Astrocyte of the cerebellum (primary cell): ENCODE measurements at places on chromosomes 7 and 10.

DNA sequence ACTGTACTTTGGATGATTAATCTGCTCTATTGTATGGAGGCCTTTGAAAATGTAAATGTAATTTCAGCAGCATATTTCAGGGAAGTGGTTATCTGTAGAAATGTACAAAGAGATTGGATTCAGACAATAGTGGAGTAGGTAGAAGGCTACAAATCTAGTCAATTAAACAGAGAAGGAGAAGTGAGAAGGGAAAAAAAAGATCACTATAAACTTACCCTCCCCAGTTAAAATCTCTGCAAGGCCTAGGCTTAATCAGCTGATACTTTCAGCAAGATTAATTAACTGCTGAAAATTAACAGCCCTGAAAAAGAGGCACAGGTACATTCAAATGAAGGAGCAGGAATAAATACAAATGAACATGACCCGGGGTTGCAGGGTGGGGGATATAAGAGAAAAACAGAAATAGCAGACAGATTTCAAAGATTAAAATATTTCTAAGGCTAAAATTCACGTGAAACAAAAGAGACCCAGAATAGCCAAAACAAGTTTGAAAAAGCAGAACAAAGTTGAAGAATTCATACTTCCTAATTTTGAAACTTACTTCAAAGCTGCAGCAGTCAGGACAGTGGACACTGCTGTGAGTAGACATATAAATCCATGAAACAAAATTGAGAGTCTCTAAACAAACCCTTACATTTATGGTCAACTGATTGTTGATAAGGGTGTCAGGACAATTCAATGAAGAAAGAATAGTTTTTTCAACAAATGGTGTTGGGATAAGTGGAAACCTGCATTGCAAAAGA, 96.0 kb downstream of the NRCAM start:
- no peak for DNase-seq

DNA sequence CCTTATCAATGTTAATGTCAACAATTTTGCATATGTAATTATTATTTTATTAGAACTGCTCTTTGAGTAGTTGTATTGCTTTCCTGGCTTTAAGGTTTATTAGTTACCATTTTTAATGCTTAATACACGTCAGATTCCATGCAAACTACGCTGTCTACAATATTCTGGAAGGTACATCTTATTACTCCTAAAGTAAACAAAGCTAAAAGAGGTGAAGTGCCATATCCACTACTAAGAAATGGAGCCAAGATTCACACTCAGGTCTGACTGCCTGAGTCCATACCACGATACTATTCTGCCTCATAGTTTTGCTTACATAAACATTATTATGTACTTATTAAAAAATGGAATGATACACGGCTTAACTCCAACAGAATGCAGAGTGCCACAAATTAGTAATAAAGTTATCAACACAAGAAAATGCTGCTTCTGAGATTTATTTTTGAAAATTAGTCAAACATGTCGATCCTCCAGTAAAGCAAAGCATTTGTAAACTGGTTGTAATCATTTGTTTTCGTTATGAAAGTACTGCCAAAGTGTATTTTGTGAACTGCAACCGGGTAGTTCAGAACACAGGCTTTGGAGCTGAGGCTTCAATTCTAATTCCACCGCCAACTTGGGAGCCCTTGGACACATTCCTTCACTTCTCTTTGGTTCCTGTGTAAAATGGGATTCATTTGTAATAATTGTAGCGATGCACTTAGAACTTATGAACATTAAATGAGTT, 1.1 kb upstream of the DMTF1 start:
- no peak for DNase-seq

- no peak for DNase-seq
Observed at GRCh38 chr7:85509476-85509875, 322.6 kb upstream of the SEMA3D start.

DNA sequence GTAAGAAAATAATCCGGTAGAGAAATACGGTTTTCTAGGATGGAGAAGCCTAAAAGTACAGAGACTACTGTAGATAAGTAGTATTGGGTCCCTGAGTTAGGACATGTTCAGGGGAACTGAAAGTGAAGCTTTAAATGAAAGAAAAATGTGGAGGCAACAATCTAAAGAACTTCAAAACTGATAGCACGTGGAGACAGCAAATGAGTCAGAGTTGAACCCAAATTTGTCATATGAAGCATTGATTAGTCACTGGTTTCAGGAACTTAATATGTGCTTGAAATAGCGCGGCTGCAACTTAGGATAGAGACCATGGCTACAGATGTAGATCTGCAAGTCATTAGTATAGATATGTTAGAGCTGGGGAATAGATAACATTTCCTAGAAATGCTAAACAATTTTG, 1138.6 kb upstream of the SORCS1 start:
- no peak for DNase-seq

- DNase-seq, result no peak
Observed at GRCh38 chr10:69479240-69480067, 28.2 kb downstream of the TSPAN15 start.

- no peak for DNase-seq
Observed at GRCh38 chr10:70535001-70535400, 56.4 kb downstream of the PALD1 start.

DNA sequence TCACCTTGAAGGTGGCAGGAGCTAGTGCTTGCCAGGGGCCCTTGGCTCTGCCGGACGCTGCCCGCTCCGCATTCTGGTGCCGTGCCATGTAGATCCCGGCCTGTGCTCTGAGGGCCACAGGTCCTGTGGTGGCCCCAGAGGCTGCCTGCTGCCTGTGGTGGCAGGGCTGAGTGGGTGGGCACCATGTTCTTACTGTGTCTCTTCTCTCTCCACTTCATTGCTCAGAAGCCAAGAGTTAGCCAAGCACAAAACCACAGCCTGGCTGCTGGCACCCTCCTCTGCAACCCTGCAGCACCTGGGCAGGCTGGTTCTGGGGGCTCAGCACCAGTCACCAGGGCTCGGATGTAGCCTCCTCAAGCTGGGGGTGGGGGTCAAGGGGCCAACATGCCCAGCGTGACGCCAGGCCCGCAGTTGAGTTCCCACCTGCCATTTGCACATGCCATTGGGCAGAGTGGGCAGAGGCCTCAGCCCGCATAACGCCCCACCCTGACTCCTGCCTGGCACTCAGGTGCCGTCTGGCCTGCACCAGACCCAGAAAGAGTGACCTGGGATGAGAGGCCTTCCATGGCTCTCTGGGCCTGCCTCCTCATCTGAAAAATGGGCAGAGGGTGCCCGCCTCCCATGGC, 16.3 kb downstream of the ZMIZ1 start:
- DNase-seq, result no peak

DNA sequence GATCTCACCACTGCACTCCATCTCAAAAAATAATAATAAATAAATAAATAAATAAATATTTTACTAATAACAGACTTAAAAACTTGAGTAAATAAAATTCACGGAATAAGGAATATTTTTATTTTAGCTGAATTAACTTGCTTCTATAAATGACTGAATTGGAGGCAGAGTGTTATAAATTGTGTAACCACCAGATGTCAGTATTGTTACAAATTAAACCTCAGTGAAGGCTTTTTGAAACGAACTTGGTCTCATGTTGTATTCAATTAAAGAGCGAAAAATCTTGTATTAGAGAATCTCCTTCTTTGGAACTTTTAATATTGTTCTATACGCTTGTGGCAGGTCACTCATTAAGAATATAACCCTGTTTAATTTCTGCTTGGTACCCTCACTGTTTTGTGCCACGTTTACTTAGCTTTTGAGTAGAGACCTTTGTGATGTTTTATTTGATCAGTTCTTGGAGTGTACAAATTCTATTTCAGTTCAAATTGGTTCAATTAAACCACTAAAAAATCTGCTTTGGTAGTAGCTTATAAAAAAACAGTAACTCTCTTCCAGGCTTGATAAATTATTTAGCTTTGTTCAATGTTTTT, 45.6 kb upstream of the SCIN start:
- peak; percentile 61 for DNase-seq

GRCh38 chr10:19944911-19945663, 128.9 kb downstream of the PLXDC2 start:
- no peak for DNase-seq

GRCh38 chr7:55591282-55591931, 19.1 kb upstream of the VOPP1 start:
- no peak for DNase-seq

DNA sequence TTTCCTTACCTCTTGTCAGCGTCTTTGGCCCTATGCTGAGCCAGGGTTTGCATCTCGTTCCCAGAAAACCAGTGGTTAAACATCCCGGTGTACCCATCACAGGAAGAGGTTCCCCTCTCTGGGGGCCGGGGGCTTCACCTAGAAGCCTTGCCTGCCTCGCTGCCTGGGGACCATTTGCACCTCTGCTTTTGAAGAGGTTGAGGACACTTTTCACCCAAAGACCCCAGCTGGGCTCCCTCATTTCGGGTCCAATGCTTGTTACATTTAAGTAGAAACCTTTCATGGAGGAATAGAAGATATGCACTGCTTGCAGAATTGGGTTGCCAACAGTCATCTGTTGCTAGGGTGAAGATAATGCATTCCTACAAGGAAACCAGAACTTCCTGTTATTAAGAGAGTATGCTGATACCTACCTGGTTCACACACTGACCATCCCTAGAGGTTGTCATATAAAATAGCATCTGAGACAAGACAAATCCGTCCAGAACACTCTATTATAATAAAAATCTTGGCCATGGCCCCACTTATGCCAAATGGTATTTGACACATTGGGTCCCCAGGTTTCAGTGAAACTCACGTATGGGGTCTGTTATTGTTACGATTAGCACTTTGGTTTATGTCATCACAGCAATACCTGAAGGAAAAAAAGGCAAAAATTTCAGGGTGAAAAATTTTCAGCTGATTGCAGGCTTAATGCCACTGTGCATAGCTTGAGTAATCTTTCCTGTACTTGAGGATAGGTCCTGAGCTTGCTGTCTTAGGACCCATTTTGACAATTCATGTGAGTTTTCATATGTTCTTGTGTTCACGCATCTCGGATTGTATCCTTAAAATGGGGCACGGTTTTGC, 917 bp downstream of the ZNF365 start:
- DNase-seq, result peak; percentile 12

GRCh38 chr10:127402596-127403409, 146.3 kb upstream of the NPS start:
- DNase-seq, result no peak

DNA sequence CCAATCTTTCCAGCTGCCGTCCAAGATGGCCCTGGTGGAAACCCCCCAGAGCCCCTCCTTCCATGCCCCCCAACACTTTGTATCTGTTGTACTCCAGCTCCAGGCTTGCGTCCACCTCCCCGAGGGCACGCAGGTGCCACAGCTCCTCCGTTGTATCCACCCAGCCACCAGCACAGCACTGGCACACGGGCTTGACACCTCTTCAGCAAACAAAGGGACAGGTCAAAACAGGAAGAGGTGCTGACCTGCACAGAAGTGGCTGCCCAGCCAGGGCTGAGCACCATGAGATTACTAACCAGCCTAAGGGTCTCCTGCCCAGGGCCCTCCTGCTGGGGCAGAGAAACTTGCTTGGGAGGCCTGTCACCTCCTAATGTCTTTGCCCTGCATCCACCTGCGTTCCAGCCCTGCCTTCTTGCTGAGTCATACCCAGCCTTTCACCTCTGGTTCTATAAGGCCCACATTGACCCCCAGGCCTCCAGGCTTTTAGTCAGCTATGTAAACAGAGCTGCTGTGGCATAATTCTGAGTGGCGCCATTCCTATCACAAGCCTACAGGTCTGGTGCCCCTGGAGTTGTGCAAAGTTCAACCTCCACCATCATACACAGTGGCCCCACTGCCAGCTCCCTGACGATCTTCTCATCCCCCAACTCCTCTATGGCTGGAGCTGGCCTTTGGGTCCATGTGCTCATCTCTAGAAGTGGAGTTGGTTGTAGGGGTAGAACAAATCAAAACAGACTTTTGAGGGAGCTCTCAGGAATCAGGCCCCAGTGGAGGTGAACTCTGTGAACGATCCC, 20.9 kb downstream of the SLC29A3 start:
- no peak for DNase-seq

DNA sequence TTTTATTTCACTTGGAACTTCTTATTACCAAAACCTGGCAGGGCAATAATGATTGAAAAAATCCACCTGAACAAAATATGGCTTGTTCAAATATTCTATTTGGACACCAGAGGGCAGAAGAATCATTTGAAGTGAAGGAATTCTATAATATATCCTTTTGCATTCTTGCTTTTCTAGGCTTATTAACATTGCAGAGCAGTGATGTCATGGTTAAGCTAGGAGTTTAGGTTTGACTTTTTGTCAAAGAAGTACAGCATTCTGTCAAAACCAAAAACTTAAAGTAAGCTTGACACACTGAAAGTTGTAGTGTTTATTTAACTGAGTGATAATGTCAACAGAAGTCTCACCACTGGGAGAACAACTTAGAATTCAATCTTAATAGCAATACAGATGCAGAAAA, 156.0 kb downstream of the SEMA3D start:
- peak; percentile 51 for DNase-seq

DNA sequence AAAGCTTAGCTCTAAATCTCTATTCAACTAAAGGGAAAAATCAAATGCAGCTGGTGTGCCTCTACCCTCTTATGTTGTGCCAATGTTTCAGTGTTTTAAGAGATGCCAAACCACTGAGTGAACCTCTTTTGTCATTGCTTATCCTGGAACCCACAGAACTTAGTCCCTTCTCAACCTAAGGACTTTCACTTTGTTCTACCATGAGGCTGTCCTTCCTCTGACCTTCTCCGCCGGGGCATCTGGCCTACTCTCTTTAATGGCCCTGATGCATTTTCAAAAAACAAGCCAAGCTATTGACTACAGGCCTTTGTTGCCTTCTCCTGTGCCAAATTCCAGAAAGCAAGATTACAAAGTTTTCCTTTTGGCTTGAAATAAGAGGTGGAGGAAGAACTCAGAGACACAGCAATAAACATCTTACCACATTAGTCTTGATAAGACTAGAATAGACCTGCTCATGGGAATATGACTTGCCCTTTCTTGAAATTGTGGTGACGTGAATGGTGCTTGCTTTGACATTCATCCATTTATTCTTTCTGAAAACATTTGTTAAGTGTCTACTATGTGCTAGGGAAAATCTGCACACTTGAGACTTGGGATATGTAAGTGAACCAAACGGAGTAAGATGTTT, 253.2 kb upstream of the SMIM30 start:
- DNase-seq, result peak; percentile 71

DNA sequence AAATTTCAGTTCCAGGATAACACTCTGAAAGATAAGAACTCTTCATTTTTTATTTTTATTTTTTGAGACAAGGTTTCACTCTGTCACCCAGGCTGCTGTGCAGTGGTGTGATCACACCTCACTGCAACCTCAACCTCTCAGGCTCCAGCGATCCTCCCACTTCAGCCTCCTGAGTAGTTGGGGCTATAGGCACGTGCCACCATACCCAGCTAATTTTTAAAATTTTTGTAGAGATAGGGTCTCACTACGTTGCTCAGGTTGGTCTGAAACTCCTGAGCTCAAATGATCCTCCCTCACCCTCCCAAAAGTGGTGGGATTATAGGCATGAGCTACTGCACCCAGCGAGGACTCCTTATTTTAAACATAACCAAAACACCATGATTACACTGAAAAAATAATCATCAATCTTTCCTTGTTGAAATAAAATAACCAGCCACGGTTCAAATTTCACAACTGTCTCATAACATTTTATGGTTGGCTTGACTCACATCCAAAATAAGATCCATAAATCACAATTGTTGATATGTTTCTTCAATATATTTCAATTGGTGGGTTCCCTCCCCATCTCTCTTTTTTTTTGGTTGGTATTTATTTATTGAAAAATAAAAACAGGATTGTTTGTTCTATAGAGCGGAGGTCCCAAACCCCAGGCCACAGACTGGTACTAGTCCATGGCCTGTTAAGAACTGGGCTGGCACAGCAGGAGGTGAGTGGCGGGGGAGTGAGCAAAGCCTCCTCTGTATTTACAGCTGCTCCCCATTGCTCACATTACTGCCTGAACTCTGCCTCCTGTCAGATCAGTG, 60.1 kb upstream of the FAM171A1 start:
- DNase-seq, result no peak

GRCh38 chr7:85737426-85737825, 550.6 kb upstream of the SEMA3D start:
- no peak for DNase-seq
